Thyroid gland (tissue), 4 donors: ENCODE measurements at places on chromosomes 5 and 9. TPM values are rescaled to one million over a fixed set of nuclear protein-coding genes. Genes with fewer than 3 reads are reported as not detected.

The TLR4 gene
- total RNA-seq = 48.1 TPM

The DDX4 gene
- total RNA-seq = 0.33 TPM

The GOLPH3 gene
- 123 TPM for total RNA-seq

GRCh38 chr5:15575666-15576065 lies 75.7 kb downstream of the FBXL7 start:
- no peaks in the 10 kb centered on the region for H3K4me1 ChIP-seq
- H3K4me3 ChIP-seq = no peak overlapping the region
- no peaks in the 10 kb centered on the region for H3K27me3 ChIP-seq
- H3K36me3 ChIP-seq = no peaks in the 10 kb centered on the region
- no peak overlapping the region for H3K27ac ChIP-seq
- no peak for DNase-seq

The TSLP gene
- total RNA-seq = 0.11 TPM

- H3K36me3 ChIP-seq = no peaks in the 10 kb centered on the region
- no peaks in the 10 kb centered on the region for H3K27me3 ChIP-seq
- no peak overlapping the region for H3K4me3 ChIP-seq
- H3K4me1 ChIP-seq = no peaks in the 10 kb centered on the region
Measured at GRCh38 chr9:69900406-69900805, 79.8 kb downstream of the CFAP95 start.
